Lung microvascular endothelial cell (primary cell): ENCODE measurements at places on chromosomes 3 and 15. TPM values are rescaled to one million over a fixed set of nuclear protein-coding genes. Genes with fewer than 3 reads are reported as not detected.

- DNase-seq: no peak
These were observed 227.3 kb downstream of the FOXP1 start for GRCh38 chr3:71356265-71356664.

- DNase-seq: no peak
These were observed 47.4 kb downstream of the WNT5A start for GRCh38 chr3:55439657-55440056.

Gene KIF15
- 1.6 and 4.8 TPM in 2 replicates for total RNA-seq

Gene SEMA5B
- total RNA-seq: under 0.01 TPM in 2 replicates

Gene RTP1
- not detected in 2 replicates for total RNA-seq
